ENCODE measurements at places on chromosomes 1 and 21.

- no peak for DNase-seq
Measured at GRCh38 chr1:235948774-235949427, 82.2 kb upstream of the LYST start.

GRCh38 chr1:17206196-17206595 is 1.3 kb downstream of the PADI1 start:
- no peak for DNase-seq

DNA sequence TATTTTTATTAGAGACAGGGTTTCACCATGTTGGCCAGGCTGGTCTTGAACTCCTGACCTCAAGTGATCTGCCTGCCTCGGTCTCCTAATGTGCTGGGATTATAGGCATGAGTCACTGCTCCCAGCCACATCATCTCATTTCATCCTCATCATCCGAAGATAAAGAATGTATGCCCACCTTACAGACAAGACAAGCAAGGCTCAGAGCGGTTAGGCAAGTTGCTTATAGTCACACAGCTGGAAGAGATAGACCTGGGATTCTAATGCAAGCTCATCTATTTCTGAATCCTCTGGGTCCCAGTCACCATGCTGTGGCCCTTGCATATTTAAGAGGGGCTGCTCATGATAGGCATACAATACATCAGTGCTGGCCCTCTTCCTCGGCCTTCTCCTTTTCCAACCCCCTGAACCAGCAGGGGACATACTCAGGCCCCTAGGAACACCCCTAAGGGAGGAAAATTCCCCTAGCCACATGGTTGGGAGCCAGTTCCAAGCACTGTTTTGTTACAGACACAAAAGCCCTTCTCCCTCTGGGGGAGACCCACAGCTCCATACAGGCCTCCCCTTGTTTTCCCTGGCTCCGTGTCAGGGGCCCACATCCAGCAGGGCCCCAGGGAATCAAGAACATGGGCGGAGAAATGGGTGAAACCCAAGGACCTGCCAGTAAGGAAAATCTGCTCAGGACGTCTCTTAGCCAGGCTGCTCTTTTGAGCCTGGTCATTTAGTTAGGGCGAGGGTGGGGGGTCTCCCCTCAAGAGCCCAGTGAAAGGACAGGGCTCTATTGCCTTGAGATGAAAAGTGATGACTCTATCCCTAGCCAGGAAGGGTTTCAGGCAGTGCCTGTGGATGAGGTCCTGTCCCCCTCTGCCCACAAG is 6.9 kb downstream of the CSRP1 start:
- DNase-seq: no peak

DNA sequence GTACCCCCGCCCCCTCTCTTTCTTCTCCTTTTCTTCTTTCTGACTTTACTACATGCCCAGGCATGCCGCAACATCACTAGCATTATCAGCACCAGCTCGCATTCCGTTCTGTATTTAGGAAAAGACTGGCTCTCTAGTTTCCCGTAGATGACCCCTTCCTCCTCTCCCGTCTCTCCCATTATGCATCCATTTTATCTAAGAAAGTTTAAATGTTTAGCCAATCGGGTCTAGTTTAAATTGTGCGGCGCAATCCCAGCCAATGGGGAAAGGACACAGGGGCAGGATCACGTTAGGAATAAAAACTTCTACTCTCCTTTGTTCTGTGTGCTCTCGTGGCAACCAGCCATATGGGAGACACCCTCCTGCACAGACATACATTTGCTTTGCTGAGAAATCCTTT is 2.3 kb upstream of the KRTAP10-7 start:
- DNase-seq: no peak

DNA sequence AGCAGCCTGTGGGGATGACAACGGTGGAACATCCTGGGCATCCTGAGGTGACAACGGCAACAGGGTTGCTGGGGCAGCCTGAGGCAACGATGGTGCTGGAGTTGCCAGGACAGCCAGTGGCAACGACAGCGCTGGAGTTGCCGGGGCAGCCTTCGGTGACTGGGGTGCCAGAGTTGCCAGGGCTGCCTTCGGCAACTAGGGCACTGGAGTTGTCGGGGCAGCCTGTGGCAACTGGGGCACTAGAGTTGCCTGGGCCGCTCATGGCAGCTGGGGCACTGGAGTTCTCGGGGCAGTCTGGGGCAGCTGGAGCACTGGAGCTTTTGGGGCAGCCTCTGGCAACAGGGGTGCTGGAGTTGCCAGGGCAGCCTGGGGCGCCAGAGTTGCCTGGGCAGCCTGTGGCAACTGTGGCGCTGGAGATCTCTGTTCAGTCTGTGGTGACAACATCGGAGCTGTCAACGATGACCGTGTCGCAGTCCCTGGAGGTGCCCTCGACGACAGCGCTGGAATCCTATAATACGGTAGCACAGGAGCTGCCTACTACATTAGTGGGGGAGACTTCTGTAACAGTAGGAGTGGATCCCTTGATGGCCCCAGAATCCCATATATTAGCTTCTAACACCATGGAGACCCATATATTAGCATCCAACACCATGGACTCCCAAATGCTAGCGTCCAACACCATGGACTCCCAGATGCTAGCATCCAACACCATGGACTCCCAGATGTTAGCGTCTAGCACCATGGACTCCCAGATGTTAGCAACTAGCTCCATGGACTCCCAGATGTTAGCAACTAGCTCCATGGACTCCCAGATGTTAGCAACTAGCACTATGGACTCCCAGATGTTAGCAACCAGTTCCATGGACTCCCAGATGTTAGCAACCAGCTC is 8.2 kb downstream of the SON start:
- no peak for DNase-seq

GRCh38 chr1:110087812-110088738 is 17.6 kb upstream of the ALX3 start:
- DNase-seq: peak; percentile 48

DNA sequence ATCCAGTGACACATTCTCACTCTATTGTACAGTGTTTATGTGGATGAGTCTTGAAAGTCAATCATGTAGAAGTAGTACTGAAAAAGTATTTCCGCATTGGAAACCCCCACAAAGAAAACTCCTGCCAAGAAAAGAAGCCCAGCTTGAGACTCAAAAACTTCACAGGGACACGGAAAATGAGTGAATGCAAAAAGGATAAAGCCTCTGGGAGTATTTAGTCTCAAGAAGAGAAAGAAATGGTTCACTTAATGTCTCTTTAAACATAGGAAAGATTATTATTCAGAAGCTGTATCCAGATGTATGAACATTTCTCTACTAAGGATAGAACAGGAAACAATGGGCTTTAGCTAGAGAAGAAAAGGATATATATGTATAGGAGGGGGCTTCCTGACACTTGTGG is 304.5 kb downstream of the BARHL2 start:
- no peak for DNase-seq

- DNase-seq: no peak
Measured at GRCh38 chr1:209714338-209714737, 9.7 kb downstream of the HSD11B1 start.

DNA sequence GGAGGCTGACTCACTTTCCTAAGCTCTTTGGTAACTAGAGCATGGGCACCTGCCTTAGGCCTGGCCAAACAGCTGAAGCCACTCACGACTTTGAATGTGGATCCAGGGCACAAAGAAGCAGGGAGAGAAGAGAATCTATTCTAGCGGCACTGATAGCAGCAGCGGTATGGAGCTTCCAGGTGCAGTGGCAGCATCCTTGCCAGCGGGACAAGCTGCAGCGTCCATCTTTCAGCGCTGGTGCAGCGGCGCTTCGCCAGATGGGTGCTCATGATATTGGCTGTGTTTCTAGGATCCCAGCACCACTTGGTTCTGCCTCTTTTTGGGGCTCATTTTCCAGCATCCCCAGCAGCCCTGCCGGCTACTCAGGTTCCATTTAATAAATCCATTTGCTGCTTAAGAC is 184.2 kb downstream of the SLC44A5 start:
- DNase-seq: no peak

- no peak for DNase-seq
Measured at GRCh38 chr1:203406446-203407045, 55.6 kb upstream of the FMOD start.

DNA sequence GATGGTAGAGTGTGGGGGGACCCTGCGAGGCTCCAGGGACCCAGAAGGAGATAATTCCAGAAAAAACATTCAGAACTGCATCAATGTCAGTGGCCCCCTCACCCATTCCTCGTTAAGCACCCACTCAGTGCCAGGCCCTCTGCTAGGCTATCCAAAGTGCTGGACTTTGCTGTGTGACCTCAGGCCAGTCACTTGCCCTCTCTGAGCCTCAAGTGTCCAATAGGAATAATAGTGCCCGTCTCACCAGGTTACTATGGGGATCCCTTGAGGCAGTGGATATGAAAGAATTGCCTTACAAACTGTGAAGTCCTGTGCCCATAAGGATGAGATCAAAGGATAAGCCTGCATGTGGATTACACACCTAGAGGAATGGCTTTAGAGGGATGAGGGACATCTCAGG is 83.4 kb downstream of the IGSF21 start:
- no peak for DNase-seq

DNA sequence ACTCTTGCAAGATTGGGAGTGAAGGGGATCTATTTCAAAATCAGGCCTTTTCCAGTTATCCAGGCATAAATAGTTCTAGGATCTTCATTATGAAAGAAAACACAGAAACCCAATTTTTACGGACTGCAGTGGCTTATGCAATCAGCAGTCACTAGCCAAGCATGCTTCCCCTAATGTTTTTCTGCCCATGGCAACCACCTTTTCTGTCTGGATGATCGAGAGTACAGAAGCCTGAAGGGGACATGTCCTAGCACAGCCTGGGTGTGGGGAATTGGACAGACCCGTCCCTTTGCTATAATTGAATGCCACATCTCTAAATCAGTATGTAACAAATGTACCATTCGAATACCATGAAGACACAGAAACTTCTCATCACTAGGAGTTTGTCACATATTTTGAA is 29.8 kb upstream of the NCAM2 start:
- DNase-seq: no peak

GRCh38 chr1:161999301-162000052 is 24.2 kb downstream of the OLFML2B start:
- DNase-seq: no peak

DNA sequence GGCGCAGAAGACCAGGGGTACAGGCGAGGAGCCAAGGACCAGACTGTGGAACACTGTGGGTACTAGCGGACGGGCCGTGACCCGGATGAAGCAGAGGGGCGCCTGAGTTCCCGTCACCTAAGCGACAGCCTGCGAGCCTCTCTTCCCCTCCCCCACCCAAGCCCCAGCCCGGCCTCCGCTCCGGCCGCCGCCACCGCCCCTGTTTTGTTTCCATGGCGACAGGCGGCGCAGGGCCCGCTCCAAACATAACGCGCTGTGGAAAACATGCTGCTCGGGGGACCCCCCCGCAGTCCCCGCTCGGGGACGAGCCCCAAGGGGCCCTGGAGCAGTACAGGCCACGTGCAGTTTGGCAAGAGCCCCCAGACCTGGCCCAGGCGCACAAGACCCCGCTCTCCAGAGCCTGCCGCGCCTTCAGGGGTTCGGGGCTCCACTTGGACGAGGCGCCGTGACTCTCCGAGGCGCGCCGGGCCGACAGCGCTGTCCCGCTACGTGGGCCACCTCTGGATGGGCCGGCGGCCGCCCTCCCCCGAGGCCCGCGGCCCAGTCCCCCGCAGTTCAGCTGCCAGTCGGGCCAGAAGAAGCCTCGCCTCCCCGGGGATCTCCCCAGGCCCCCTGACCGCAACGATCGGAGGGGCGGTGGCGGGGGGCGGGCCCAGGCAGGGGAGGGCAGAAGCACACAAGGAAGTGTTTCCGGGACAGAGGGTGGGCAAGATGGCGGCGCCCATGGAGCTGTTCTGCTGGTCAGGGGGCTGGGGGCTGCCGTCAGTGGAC is at the start of gene MTX1:
Gene MTX1 (plus strand): TSS at position 155 of the 771 bp plus-strand sequence. CDS start 110 bp downstream, at position 265.
- peak; percentile 91 for DNase-seq

GRCh38 chr1:29532285-29532684 is 296.0 kb downstream of the PTPRU start:
- DNase-seq: no peak

- DNase-seq: no peak
Measured at GRCh38 chr1:90068611-90069280, 73.8 kb downstream of the ZNF326 start.

GRCh38 chr1:116765962-116766361 is 11.7 kb downstream of the CD2 start:
- DNase-seq: no peak

DNA sequence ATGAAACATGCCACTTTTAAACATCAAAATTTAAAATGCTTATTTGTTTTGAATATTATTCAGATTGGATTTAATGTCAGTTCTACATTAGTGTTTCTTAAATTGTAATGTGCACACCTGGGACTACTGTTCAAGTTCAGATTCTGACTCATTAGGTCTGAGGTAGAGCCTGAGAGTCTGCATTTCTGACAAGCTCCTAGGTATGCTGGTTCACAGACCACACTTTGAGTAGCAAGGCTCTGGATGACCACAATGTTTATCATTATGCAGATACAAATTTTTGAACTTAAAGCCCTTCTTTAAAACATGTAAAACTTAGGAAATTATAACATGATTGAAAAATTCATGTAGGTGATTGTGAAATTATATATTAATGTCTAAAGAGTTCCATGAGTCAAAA is 40.2 kb downstream of the TTLL7 start:
- DNase-seq: no peak

DNA sequence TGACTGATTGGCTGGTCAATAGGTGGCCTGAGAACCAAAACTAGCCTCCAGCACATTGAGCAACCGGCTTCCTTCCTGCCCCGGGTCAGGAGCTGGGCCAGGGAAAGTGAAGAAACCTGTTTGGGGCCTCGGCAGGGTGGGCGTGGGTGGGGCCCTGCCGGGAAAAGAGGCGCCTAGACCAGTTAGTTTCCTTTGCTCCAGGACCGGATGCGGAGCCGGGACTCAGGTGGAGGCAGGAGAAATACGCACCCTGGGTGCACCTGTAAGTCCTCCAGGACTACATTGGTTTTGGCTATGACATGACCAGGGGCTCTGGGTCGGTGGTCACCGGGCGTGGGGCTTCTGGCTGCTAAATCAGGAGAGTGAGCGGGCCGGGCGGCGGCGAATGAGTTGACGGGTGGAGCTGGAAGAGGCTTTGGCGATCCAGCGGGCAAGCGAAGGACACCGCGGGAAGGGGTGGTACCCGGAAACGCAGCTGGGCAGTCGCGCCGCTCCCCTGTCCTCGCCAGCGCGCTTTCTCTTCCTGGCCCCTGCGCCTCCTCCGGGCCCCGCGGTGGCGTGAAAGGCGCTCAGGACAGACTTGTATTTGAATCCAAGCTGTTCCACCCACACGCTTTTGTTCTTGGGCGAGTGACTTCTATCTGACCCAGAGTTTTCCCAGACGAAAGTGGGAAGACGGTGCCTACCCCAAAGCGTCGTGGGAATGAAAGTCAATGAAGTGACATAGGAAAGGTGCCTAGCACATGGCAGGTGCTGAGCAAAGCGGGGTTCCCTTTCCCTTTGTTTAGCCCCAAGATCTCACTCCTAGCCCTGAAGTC is 30.6 kb upstream of the JUN start:
- no peak for DNase-seq

- DNase-seq: no peak
Measured at GRCh38 chr1:206575165-206575893, 36.9 kb downstream of the EIF2D start.

Data from GM12891 (cell line).